GM19239 (cell line): ENCODE measurements at places on chromosomes 5 and 9.

DNA sequence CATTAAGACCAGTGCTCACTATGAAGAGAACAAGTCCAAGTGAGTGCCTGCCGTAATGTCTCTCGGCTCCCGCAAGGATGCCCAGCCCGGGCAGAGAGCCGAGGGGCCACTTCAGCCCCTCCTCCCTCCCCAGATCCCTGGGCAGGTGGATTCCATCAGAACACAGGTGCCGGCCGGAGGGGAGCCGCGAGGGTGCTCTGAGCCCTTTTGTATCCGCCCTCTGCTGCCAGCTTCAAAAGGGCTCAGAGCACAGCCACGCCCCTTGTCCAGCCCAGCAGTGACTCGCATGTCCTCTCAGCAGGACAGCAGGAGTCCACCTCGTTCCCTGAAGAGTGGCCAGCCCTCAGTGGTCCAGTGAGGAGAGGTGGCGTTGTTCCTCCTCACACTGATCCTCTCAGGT lies 43.9 kb downstream of the CYFIP2 start:
- no peak for DNase-seq

- DNase-seq: no peak
These were observed 77.6 kb upstream of the FREM1 start for GRCh38 chr9:14987858-14988257.

DNA sequence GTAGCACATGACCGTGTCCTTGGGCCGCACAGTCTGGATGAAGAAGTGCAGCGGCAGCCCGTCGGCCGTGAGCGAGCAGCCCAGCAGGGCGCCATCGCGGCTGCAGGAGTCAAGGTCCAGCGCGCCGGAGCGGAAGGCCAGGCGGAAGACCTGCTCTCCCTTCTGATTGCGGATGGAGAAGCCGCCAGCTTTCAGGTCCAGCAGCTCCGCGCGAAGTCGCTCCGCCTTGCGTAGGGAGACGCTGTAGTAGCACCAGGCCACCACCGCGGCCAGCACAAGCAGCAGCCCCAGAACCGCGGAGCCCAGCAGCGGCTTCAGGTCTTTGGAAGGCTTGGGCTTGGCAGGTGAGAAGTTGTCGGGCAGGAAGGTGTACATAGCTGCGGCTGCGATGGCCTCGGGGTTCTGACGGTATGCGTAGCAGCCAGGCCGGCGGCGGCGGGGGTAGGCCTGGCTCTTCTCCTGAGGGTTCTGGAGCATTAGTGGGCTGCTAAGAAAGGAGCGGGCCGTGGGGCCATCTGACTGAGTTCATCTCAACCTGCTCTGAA lies 4.2 kb downstream of the MYORG start:
- DNase-seq: no peak

GRCh38 chr9:137988701-137989100 lies 111.1 kb downstream of the CACNA1B start:
- no peak for DNase-seq

GRCh38 chr5:143733665-143734455 lies 78.1 kb upstream of the HMHB1 start:
- no peak for DNase-seq

DNA sequence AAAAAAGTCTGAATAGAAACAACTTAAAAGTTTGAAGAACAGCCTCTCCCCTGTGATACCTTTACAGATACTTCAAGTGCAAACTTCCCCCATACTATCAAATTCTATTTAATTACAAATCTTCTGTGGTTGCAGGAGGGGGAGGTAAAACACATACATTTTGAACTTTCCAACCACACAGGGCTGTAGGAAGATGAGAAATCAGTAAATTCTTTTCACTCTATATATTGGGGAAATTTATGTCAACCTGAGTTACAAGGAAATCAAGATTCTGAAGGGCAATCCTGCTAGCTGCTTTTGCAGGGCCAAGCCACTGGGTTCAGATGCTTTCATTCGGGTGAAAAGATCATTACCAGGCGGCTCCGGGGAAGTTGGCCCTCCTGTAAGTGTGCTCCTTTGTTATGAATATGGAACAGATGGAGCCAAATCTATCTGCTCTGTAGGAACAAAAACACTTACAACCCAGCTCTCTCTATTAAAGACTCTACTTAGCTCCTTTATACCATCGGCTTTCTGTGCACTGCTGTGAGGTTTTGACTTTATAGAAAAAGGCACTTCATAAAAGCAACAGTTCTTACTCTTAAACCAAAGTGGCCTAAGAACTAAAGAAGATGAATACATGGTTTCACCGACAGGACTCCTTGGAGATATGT lies 269.1 kb downstream of the EFNA5 start:
- no peak for DNase-seq

DNA sequence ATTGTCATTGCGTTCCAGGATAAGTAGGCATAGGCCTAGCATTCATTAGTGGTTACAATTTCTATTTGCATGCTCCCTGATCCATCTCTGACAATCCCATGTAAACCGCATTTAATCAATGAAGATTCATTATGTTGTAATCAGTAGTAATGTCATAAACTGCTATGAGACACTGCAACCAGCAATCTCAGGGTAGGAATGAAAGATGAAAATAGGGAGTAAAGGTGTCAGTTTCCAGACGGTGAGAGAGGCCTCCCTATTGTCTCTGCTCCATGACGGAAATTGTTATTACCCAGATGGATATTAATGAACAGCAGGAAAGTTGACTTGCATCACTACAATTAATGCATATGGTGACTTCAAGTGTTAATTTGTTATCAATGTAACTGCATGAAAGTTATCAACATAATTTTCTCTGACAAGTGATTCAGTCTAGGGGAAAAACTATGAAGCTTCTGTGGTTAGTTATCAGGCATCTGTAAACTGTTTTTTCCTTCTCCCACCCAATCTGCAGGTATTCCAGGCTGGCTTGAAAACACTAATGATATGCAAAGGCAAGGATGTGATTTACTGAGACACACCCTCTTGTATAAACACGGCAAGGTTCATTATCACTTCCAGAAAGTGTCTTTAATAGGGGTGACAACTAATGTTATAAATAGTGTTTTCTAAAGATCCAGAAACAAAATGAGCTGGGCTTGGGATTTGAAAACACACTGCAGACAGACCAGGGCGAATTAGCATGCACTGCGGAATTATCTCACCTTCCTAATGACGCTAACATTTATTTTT lies 73.5 kb downstream of the ZNF622 start:
- DNase-seq: no peak

DNA sequence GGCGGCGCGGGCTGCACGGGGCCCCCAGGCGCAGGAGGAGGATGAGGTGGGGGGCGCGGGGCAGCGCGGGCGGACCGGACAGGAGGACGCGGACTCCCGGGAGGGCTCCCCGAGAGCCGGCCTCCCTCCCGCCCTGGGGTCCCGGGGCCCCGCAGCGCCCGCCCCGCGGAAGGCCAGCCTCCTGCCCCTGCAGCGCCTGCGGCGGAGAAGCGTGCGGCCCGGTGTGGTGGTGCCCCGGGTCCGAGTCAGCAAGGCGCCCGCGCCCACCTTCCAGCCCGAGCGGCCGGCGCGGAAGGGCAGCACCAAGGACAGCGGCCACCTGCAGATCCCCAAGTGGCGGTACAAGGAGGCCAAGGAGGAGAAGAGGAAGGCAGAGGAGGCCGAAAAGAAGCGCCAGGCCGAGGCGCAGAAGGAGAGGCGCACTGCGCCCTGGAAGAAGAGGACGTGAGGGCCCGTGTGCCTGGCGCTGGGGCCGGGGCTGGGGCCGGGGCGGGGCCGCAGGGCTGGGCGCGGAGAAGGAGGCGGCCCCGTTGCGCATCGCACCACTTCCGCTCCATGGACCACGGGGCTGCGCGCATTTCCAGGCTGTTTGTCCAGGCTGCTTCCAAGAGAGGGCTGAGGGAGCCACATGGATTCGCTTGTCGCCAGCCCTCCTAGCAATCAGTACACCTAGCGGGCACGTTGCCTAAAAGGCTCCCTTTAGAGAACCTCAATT lies 86.0 kb downstream of the ANKRD33B start:
- no peak for DNase-seq

DNA sequence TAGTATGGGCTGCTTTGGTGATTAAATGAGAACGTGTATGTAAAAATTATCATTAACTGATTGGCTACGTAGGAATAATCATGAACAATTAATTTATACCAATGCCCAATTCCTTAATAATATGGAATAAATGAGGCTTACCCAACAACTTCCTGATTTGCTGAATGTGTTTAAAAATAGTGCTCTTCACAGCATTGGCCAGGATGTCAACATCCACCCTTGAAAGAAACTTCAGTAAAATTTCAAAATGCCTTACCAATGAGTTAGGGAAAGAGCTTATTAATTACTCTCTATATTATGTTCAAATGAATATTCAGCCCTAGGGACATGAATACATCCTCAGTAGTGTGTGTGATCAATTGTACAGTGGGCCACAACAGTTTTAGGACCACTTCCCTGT lies 401.4 kb downstream of the PSAT1 start:
- DNase-seq: no peak

- no peak for DNase-seq
These were observed 10.5 kb downstream of the FBXO4 start for GRCh38 chr5:41935544-41935943.

DNA sequence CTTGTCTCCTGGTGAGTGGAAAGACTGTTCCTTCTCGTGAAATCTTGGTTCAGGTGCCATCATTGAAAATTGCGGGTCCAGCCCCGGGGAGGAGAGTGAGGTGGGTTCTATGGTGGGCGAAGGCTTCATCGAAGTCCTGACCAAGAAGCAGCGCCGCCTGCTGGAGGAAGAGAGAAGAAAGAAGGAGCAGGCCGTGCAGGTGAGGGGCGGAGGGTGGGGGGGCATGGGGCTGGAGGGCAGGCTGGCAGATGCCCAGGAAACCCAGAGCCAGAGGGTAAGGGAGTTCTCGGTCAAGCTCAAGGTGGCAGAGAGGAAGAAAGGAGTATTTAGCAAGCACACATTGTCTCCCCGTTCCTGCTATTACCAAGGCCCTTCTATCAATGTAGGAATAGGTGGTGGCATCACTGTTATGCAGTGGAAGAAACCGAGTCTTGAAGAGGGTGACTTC lies 24.3 kb upstream of the POMT1 start:
- DNase-seq: peak; percentile 44

DNA sequence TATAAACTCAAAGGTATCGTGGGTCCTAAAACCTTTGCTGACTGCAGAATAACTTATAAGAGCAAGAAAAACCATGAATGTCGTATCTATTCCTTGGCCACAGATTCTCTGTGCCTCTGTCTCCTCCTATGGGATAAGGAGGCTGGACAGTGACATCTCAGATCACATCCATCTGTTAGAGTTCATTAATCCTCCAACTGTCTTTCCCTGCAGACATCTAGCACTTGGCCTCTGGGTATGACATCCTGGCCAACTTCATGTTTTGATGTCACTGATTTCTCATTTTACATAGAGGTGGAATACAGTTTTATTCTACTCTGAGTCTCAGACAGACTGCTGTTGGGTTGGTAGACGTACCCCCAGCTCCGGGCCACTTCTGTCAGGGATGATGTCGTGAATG lies 86.2 kb downstream of the OTULIN start:
- DNase-seq: no peak

DNA sequence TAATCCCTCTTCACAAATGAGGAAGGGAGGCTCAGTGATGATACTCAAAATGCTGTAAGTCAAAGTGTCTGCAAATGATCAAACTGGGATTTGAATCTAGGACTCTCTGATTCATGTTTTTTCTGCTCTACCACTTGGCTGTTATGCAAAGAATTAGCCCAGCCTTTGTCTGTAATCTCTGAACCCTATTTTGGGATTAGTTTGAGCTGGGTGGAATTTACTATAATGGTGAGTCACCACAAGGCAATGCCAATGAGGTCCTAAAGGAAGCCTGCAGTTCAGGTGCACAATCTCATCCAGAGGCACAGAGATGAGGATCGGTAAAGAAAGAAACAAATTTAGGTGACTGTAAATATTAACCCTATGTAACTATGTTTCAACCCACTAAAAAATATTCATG lies 29.2 kb downstream of the RFK start:
- no peak for DNase-seq

GRCh38 chr9:15277400-15278090 lies 29.5 kb downstream of the TTC39B start:
- DNase-seq: no peak

- DNase-seq: no peak
These were observed at the start of gene PCDH12 for GRCh38 chr5:141958113-141958512. Gene PCDH12, minus strand, starts transcription at chr5:141958202. Its CDS starts 351 bp downstream, at chr5:141957851.

DNA sequence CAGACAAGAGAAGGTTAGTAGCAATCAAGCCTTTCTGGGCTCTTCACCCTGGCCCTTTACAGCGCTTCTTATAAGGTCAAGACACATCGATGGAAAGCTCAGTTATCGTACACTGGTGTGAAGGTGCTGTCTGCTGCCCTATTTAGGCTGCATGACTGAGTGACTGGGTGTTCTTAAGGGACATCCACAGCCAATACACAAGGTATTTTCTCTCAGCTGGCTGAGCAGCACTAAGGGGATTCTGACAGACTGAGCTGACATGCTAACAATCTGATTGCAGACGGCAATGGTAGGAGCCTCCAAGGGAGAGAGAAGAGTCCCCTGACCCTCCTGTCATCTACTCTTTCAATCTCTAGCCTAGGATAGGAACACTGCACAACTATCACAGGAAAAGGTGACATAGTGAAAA lies 577.9 kb downstream of the ISL1 start:
- DNase-seq: no peak
